ENCODE measurements at places on chromosomes 2 and 18.

DNA sequence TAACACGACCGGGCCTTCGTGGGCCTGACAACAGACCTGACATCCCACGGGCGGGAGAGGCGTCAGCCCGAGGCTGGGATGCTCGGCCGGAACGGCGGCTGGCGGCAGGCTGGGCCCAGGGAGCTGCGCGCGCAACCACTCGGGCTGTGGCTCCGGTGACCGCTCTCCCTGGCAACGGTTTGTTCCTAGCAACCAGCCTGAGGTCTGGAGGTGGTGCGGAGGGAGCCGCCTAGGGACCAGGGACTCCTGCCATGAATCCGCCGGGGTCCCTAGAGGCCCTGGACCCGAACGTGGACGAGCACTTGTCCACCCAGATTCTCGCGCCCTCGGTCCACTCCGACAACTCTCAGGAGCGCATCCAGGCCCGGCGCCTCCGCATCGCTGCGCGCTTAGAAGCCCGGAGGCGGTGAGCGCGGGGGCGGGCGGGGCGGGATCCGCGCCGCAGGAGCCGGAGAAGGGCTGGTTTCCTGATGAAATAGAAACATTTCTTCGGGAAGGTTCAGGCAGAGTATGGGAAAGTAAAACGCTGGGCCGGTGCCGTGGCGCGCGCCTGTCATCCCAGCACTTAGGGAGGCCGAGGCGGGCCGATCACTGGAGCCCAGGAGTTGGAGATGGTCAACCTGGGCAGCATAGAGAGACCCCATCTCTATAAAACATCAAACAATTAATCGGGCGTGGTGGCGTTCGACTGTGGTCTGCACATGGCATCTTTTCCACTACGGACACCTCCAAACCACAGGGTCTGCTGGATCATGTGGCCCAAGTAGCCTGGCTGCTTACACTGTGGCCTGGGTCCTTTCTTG lies at the start of gene DRC1:
TSS of gene DRC1 (plus strand) at position 182 of the 803 bp plus-strand sequence. CDS start at position 252, 70 bp downstream.
- no peaks in the 10 kb centered on the region for H3K4me1 ChIP-seq
- DNase-seq: no peak
- no peak within 1 kb of the TSS for H3K27ac ChIP-seq
- no peak within 1 kb of the TSS for H3K4me3 ChIP-seq
- H3K27me3 ChIP-seq: peaks cover 7% of the 10 kb centered on the region

DNA sequence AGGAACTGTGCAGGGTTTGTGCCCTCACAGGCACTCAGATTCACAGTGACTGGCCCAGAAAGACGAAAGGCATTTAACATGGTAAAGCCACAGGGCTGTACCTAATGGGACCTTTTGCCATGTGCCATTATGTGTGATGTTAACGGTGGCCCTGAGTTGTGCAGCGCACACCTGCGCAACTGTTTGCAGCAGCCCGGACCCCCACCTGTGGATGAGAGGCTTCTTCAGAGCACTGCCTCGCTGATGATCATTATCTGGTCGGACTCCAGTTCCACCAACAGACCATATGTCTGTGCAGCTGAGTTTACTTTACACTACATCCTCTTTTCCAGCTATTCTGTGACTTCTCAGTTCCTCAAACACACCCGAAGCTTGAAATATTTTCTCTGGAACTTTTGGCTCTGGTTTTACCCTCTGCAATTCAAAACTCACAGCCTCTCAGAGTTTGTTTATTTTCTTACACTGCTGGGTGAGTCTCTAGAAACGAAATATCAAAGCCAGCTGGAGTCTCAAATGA lies 35.6 kb upstream of the UBE2F start:
- no peaks in the 10 kb centered on the region for H3K36me3 ChIP-seq
- DNase-seq: no peak
- peaks cover under 1% of the 10 kb centered on the region for H3K4me1 ChIP-seq
- no peaks in the 10 kb centered on the region for H3K27me3 ChIP-seq
- no peak overlapping the region for H3K4me3 ChIP-seq
- H3K27ac ChIP-seq: no peak overlapping the region

GRCh38 chr18:47571957-47572356 lies 320.5 kb upstream of the SKOR2 start:
- H3K4me1 ChIP-seq: no peaks in the 10 kb centered on the region

DNA sequence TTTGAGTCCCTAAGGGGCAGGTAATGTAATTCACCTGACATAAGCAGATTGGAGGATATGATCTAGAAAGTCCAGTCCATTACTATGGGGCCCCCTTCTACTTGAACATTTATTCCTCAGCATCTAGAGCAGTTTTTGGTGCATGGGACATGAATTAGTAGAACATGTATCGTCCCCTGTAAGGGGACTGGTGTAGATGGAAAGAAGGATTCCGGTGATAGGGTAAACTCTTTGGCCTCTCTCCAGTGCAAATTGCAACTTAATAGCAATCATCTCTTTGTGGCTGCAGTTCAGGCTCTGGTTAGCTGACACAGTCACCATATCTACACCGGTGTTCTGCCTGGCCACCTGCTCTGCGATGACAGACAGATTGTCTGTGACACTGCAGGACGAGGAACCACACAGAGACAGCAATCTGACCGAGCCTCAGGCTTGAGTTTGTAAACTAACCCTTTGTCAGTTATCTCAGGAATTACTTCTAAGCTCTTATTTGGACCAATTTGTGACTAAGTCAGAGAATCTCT lies 6.4 kb upstream of the SLC8A1 start:
- no peak for DNase-seq
- no peaks in the 10 kb centered on the region for H3K4me1 ChIP-seq
- no peak overlapping the region for H3K4me3 ChIP-seq
- no peaks in the 10 kb centered on the region for H3K36me3 ChIP-seq

- no peak overlapping the region for H3K4me3 ChIP-seq
- H3K36me3 ChIP-seq: no peaks in the 10 kb centered on the region
- H3K27me3 ChIP-seq: no peaks in the 10 kb centered on the region
- DNase-seq: no peak
- H3K4me1 ChIP-seq: no peaks in the 10 kb centered on the region
Measured at GRCh38 chr2:48699348-48699930, 56.1 kb downstream of the LHCGR start.

DNA sequence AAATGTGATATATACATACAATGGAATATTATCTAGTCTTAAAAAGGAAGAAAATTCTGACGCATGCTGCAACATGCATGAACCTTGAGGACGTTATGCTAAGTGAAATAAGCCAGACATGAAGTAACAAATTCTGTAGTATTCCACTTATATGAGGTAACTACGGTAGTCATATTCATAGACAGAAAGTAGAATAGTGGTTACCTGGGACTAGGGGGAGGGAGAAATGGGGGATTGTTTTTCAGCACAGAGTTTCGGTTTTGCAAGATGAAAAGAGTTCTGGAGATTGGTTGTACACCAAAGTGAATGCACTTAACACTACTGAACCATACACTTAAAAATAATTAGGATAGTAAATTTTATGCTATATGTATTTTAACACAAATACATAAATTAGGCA lies 215.9 kb upstream of the FBXO11 start:
- H3K27ac ChIP-seq: no peak overlapping the region
- DNase-seq: no peak
- H3K4me1 ChIP-seq: no peaks in the 10 kb centered on the region
- H3K27me3 ChIP-seq: no peaks in the 10 kb centered on the region
- H3K36me3 ChIP-seq: no peaks in the 10 kb centered on the region

DNA sequence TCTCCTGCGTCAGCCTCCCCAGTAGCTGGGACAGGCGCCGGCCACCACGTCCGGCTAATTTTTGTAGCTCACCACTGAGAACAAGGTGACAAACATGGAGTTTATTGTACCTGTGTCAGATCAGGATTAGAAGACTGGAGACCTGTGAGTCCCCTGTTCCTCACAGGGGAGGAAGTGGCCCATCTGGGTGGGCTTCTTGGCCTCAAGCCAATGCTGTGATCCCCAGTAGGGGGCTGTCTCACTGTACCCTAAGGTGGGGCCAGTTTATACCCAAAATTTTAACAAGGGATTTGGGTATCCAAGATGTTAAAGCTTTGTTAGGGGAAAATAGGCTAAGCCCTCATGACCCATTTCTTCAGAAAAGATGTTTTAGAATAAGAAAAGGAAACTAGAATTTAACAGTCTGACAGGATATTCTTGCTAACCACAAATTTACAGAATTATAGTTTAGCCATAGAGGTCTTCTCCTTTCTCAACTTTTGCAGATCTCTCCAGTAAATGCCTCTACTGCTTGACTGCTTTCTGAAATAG lies 16.3 kb downstream of the PCBP1 start:
- DNase-seq: no peak
- peaks cover 25% of the 10 kb centered on the region for H3K4me1 ChIP-seq
- H3K27me3 ChIP-seq: no peaks in the 10 kb centered on the region
- H3K27ac ChIP-seq: peak overlapping the region; percentile 51
- peak overlapping the region; percentile 13 for H3K4me3 ChIP-seq
- no peaks in the 10 kb centered on the region for H3K36me3 ChIP-seq

DNA sequence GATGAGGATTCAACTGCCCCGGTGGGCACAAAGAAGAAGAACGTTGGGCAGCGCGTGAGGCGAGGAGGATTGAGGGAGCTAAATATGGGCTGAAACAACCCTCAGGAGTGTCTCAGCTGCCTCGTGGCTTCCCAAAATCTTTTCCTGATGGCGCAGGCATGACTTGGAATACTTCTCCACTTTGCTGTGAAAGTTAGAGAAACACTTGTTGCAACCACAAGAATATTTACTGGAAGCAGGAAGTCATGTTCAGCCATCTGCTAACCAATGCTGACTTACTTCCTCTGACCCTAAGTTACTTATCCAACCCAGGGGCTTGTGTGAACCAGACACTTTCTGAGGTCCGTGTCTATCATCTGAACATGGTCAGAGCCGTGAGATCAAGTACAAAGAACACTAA lies 148.8 kb downstream of the ARL4C start:
- no peak for DNase-seq
- no peaks in the 10 kb centered on the region for H3K27me3 ChIP-seq
- no peaks in the 10 kb centered on the region for H3K4me1 ChIP-seq
- no peak overlapping the region for H3K27ac ChIP-seq

GRCh38 chr2:136072621-136073020 lies 45.3 kb downstream of the CXCR4 start:
- no peak overlapping the region for H3K27ac ChIP-seq
- H3K4me1 ChIP-seq: peaks cover 12% of the 10 kb centered on the region
- DNase-seq: no peak
- H3K36me3 ChIP-seq: no peaks in the 10 kb centered on the region

DNA sequence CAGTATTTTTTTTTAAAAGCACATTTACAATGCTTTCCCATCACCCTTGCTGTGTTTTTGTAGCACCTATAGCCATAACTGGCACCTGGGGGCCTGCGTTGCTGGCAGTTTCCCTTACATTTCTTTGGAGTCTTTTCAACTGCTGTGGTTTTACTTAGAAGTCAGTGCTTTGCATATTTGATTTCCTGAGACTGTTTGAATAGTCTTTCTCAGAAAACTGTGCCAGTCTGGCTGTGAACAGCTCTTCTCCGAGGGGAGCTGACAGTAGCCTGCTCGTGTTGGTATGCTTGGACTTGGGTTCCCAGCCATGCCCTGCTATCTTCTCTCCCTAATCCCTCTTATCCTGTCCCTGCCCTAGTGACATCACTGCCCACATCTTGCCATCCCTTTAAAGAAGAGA lies 81.5 kb downstream of the DPP4 start:
- peaks cover 41% of the 10 kb centered on the region for H3K4me1 ChIP-seq
- H3K4me3 ChIP-seq: peak overlapping the region; percentile 31
- no peaks in the 10 kb centered on the region for H3K27me3 ChIP-seq
- DNase-seq: peak; percentile 6
- no peaks in the 10 kb centered on the region for H3K36me3 ChIP-seq

- no peak for DNase-seq
- no peaks in the 10 kb centered on the region for H3K4me1 ChIP-seq
- no peaks in the 10 kb centered on the region for H3K27me3 ChIP-seq
- no peak overlapping the region for H3K27ac ChIP-seq
- H3K36me3 ChIP-seq: no peaks in the 10 kb centered on the region
Measured at GRCh38 chr2:163771596-163771995, 35.8 kb upstream of the FIGN start.

- H3K4me3 ChIP-seq: no peak overlapping the region
- DNase-seq: no peak
- H3K27me3 ChIP-seq: no peaks in the 10 kb centered on the region
- no peaks in the 10 kb centered on the region for H3K4me1 ChIP-seq
- H3K36me3 ChIP-seq: peaks cover 20% of the 10 kb centered on the region
- H3K27ac ChIP-seq: no peak overlapping the region
Measured at GRCh38 chr2:169961911-169962310, 134.7 kb downstream of the UBR3 start.

DNA sequence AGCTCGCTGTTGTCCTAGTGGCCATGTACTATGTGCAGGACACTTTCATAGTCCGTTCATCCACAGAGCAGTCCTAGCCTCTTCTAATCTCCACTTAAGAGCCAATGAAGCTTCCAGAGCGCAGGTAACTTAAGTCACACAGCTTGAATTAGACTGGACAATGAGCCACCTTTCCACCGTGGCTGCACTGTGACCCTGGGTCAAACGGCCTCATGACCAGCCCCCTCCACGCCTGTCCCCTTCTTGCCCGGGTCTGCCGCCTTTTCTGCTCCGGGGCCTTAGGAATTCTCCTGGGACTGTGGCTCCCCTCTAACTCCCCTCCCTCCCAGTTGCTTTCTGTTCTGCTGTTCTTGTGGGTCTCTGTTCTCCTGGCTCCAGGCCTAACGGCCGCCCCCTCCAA lies 8.4 kb upstream of the PRKCE start:
- no peaks in the 10 kb centered on the region for H3K36me3 ChIP-seq
- peaks cover 10% of the 10 kb centered on the region for H3K4me1 ChIP-seq
- peaks cover 9% of the 10 kb centered on the region for H3K27me3 ChIP-seq
- no peak for DNase-seq
- H3K4me3 ChIP-seq: peak overlapping the region; percentile 33

DNA sequence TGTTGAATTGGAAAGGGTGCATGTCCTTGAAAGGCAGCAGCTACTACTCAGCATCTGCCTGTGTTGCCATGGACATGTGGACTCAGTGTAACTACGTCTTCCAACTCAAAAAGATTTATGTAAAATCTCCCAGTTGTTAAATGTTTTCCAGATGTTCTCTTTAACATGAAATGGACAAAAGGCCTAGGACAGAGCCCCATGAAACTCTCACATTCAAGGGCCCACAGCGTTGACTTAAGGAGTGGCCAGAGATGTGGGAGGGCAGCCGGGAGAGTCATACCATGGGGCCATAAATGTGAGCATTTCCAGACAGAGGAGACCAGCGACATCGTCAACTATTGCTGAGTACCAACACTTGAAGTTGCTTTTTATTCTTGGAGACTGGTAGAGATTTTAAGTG lies 9.9 kb downstream of the SLC3A1 start:
- DNase-seq: no peak
- H3K27ac ChIP-seq: no peak overlapping the region
- H3K27me3 ChIP-seq: no peaks in the 10 kb centered on the region
- no peaks in the 10 kb centered on the region for H3K4me1 ChIP-seq
- no peak overlapping the region for H3K4me3 ChIP-seq

Measured in effector memory CD4-positive, alpha-beta T cell (primary cell).